CMK (cell line): ENCODE measurements at places on chromosomes 7 and 10.
A peak's percentile ranks its signal among the peaks of the same experiment; 100 is the strongest.

- DNase-seq, result no peak
Observed at GRCh38 chr10:120266022-120266421, 191.0 kb upstream of the PLPP4 start.

GRCh38 chr7:116353647-116354046 is 143.3 kb downstream of the TES start:
- DNase-seq, result no peak

GRCh38 chr7:27066148-27066547 is 29.7 kb downstream of the HOXA1 start:
- no peak for DNase-seq

GRCh38 chr10:99555825-99556523 is 23.2 kb downstream of the NKX2-3 start:
- DNase-seq, result no peak

DNA sequence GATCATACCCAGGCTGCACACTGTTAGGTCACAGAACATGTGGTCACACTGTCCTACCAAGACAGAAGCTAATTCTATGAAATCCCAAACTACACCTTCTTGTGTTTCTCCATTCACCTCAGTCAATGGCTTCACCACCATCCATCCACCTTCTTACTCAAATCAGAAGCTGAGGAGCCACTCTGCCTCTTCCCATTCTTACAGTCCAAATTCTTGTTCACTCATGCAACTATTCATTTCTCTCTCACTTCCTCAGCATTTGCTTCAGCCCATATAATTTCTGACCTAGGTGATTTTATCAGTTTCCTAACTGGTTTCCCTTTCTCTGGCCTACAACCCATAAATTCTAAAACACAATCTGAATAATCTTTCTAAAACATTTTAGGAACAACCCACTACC is 229.2 kb downstream of the LRRN3 start:
- DNase-seq, result no peak

GRCh38 chr7:83798489-83798888 is 149.6 kb upstream of the SEMA3E start:
- no peak for DNase-seq

GRCh38 chr7:5206686-5207085 is 16.7 kb downstream of the WIPI2 start:
- DNase-seq, result no peak

GRCh38 chr10:19877466-19878255 is 61.4 kb downstream of the PLXDC2 start:
- DNase-seq, result no peak

DNA sequence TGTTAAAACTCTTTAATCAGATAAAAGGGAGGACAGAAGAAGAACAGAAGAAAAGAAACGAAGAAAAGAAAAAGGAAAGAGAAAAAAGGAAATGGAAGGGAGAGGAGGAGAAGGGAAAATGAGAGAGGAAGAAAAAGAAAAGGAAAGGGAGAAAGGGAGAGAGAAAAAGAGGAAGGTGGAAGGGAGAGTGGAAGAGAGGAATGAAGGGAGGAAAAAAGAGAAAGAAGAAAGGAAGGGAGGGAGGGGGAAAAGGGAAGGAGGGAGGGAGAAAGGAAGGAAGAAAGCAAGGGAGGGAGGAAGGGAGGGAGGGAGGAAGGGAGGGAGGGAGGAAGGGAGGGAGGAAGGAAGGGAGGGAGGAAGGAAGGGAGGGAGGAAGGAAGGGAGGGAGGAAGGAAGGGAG is 305.7 kb downstream of the CALN1 start:
- DNase-seq, result no peak

DNA sequence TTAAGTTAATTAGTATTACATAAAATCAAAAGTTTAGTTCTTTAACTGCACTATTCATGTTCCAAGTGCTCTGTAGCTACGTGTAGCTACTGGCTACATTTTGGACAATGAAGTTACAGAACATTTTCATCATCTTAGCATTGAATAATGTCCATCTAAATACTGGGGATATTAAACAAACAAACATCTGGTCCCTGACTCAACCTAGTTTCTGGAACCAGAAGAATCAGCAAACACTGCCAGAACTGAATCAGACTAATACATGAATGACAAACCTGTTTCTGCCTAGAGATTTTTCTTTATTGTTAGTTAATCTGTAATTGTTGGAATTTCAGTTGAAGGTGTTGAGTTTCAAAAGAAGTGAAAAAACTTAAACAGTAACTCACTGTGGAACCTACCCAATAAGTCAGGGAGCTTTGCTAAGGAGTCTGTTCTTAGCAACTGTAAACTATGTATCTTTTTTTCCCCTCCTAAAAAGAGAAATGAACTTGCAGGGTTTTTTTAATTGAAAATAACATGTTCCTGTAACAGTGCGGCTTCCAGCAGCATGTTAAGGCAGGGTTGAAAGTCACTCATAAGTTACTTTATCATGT is 58.3 kb downstream of the CDK13 start:
- no peak for DNase-seq

DNA sequence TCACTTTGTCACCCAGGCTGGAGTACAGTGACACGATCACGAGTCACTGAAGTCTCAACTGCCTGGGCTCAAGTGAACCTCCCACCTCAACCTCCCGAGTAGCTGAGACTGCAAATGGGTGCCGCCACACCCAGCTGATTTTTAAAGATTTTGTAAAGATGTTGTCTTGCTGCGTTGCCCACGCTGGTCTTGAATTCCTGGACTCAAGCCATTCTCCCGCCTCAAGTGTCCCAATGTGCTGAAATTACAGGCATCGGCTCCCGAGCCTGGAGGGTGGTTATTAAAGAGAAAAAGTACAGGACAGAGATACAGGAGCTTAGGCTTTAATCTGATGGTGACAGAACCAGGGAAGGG is 55.1 kb downstream of the KCTD7 start:
- no peak for DNase-seq

- DNase-seq, result no peak
Observed at GRCh38 chr7:93914581-93915066, 6.9 kb upstream of the GNG11 start.

GRCh38 chr7:54757711-54758110 is 1.3 kb downstream of the SEC61G start:
- DNase-seq, result no peak

GRCh38 chr7:7535691-7536090 is at the start of gene COL28A1:
TSS of gene COL28A1 (minus strand) at chr7:7535873. CDS start at chr7:7532875, 2,998 bp downstream.
- no peak for DNase-seq

DNA sequence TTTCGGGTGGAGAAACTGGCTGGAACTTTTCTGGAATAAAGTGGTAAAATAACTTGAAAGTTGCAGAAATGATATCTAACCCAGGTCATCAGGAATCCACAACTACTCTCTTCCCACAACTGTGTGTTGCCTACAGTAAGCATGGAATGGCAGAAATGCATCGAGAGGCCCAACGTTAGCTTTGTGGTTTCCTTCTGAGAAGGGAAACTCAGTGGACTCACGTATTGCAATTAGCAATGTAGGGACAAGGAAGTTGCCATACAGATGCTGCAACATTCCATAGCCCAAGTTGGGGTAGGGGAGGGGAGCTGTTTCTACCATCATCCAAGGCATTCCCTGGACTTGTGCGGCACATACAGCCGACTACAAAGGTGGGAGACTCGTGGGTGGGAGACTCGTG is 1.9 kb downstream of the PON1 start:
- no peak for DNase-seq

- DNase-seq, result no peak
Observed at GRCh38 chr10:29542723-29543122, 92.0 kb downstream of the SVIL start.

GRCh38 chr10:86522510-86522855 is 891 bp upstream of the WAPL start:
- no peak for DNase-seq

DNA sequence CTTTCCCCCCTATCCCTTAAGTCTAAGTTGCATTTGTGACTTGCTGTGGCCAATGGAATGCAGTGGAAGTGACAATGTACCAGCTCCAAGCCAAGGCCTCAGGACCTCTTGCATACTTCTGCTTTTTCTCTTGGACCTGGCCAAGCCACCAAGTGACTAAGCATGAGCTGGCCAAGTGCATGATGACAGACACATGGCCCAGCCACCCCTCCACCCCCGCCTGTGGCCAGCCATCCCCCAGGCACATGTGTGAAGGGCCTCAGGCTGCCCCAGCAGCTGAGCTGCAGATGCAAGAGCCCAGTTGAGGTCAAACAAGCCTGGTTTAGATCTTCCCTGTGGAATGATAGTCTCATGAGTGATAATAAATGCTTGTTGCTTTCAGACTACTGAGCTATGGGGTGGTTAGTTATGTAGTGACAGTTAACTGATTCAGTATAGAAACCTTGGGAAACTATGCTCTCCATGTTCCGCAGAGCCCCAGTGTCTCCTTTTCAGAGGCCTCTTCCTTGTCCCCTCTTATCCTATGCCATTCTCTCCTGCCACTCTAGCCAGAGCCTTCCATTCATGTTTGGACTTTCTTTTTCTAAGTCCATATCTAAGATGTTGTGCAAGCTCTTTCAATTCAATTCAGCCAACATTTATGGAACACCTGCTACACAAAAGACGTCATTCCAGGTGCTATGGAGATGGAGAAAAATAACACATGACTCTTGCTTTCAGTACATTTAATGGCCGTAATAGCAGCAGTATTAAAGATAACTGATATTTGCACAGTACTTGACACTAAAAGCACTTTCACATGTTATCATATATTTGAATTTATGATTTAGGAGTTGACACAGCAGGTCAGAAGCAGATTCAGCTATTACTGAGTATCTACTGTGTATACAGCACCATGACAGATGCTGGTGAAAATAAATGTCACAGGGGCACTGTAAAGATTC is 55.5 kb upstream of the LOXL4 start:
- peak; percentile 68 for DNase-seq

DNA sequence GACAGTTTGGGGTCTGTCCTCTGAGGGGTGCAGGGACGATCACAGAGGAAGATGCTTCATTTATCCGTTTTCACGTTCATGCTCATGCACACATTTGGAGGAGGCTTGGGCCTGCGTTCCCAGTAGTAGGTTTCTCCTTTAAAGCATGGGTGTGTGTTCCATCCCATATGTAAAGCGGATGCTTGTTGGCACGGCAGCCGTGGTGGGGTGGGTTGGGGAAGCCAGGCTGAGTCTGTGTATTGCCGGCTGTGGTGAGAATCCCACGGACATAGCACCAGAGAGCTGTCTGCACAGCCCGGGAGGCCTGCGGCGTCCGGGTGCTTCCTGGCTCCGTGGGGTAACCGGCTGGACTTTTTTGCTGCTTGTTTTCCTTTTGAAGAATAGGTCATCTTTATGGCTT is 440 bp downstream of the JAKMIP3 start:
- no peak for DNase-seq

GRCh38 chr10:101224910-101225823 is 4.1 kb downstream of the LBX1 start:
- no peak for DNase-seq

DNA sequence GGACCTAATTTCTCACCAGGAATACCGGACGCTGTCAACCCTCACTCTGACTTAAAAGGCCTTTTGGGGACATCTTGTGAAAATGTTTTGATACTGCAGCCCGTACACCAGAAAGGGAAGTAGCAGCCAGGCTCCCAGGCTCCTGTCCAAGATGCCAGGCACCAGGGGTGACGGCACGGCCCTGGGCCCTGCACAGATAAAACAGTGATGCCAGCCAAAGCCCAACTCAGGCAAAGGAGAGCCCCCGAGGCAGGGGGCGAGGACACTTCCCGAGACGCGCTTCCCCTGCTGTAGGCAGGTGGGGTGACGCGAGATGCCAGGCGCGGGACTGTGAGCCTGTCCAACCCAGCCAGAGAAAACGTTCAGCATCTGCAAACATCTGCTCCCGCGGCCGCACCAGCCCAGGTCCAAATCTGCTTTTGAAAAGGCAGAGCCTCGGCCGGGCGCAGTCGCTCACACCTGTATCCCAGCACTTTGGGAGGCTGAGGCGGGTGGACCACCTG is 15.7 kb downstream of the ZFAND2A start:
- DNase-seq, result no peak

GRCh38 chr7:151550656-151551286 is 31.1 kb upstream of the RHEB start:
- DNase-seq, result no peak

- no peak for DNase-seq
Observed at GRCh38 chr10:100980711-100981110, 6.6 kb downstream of the MRPL43 start.

GRCh38 chr10:9451211-9451773 is 1396.8 kb downstream of the GATA3 start:
- no peak for DNase-seq

GRCh38 chr10:103580011-103580410 is 86.5 kb downstream of the NEURL1 start:
- no peak for DNase-seq

- no peak for DNase-seq
Observed at GRCh38 chr7:93011351-93012294, 106.2 kb downstream of the SAMD9 start.

DNA sequence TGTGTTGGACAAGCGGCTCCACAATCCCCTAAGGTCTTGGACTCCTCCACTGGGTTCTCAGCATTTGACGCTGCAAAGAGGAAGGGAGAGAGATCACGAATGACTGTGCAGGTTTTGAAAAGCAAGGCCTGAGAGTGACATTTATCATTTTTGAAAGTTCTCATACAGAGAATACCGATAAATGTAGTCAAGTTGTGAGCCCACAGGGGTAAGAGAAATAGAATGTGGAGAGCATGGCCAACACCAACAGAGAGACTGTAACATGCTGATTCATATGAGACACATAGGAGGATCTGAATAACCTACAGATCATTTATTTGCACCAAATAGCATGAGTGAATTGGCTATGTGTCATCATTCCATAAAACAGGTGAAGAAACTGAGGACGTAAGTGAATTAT is 230.5 kb upstream of the MBL2 start:
- DNase-seq, result no peak

- DNase-seq, result no peak
Observed at GRCh38 chr7:111741811-111742240, 179.5 kb upstream of the IMMP2L start.

GRCh38 chr7:46522354-46522906 is 601.4 kb upstream of the IGFBP3 start:
- no peak for DNase-seq

- DNase-seq, result no peak
Observed at GRCh38 chr7:1639071-1639470, 31.0 kb upstream of the ELFN1 start.

GRCh38 chr10:43420369-43421200 is 11.6 kb upstream of the HNRNPF start:
- peak; percentile 62 for DNase-seq

- DNase-seq, result no peak
Observed at GRCh38 chr10:72588266-72588665, 37.6 kb downstream of the MICU1 start.

DNA sequence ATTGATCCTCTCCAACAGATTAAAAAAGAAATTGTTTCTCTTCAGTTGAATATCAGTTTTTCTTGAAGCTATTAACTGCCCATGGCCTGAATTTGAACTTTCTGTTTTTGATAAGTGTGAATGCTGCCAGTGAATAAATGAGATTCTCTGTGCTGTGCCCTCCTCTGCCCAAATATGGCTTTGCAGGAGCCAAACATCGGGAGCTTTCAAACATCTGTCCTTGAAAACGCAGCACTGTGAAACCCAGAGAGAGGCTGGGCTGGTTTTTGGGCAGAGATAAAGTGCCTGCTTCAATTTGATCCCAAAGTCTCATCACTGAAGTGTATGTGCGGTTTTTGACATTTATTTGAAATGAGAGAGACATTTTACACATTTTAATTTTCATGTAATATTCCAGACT is 268.3 kb upstream of the SHH start:
- DNase-seq, result no peak
